ENCODE measurements at places on chromosomes 4 and X.

GRCh38 chr4:72975488-72975784 lies 94.1 kb downstream of the COX18 start:
- no peak for DNase-seq

- no peak for DNase-seq
Observed at GRCh38 chr4:3208826-3209225, 40.1 kb upstream of the MSANTD1 start.

GRCh38 chr4:39741401-39741800 lies 43.5 kb downstream of the UBE2K start:
- DNase-seq = no peak

- DNase-seq = no peak
Observed at GRCh38 chr4:122783301-122784215, 43.1 kb upstream of the FGF2 start.

DNA sequence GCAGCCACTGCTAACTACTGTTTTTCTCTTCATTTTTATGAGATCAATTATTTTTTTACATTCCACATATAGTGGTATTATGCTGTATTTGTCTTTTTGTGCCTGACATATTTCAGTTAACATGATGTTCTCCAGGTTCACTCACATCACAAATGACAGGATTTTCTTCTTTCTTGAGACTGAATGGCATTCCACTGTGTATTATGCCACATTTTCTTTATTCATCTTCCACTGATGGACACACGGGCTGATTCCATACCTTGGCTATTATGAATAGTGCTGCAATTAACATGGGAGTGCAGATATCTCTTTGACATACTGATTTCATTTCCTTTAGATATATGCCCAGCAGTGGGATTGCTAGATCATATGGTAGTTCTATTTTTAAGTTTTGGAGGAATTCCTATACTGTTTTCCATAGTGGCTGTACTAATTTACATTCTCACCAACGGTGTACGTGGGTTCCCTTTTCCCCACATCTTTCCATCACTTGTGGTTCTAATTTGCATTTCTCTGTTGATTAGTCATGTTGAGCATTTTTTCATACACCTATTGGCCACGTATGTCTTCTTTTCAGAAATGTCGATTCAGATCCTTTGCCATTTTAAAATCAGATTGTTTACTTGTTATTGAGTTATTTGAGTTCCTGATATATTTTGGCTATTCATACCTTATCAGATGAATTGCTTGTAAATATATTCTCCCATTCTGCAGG lies 14.9 kb upstream of the ZCCHC4 start:
- no peak for DNase-seq

DNA sequence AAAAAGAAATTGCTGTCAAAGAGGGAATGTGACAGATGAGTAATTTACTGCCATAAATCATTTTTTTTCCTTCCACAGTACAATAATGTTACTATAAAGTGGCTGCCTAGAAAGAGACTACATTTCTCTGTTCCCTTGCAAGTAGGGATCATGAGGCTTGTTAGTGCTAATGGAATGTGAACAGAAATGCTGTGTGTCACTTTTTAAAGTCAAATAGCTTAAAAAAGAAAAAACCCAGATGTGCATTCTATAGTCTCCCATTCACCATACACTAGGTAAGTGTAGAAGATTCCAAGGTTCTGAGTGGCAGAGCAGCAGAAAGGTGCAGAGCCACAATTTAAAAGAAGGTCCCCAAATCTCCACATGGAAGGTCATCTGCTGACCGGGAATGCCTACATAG lies 328.4 kb downstream of the CAMK2D start:
- DNase-seq = no peak

DNA sequence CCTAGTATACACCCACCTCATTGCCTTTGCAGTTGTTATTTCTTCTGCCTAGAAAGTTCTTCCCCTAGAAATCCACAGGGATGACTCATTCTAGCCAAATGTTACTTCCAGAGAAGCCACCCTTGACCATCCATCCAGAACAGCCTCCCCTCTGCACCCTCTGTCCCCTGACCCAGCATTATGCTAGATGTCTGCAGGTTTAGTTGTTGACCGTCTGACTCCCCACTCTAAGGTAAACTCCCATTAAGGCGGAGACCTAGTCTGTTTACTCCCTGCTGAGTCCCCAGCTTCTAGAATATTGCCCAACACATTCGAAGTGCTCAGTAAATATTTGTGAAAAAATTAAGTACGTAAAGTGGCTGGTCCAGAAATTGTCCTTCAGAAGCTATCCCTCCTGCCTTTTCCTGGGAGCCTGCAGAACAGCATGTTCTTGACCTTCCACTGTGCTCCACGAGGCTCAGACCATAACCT lies 11.0 kb downstream of the SRD5A3 start:
- DNase-seq = no peak

DNA sequence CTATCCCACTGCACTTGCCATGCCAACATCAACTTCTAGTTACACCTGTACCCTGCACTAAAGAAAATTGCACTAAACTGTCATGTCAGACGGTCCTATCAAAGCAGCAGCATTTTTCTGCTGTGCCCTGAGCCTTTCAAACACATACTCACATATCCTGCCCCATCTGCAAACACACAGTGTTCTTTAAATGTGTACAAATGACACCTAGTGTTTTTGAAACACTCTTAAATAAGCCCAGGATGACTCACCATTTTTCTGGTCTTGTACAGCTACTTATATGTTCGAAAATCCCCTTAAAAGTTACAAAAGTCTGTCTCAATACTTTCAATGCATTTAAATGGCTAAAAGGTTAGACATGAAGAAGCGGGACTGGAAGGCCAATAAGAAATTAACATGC lies 346.7 kb upstream of the PPARGC1A start:
- DNase-seq = no peak

DNA sequence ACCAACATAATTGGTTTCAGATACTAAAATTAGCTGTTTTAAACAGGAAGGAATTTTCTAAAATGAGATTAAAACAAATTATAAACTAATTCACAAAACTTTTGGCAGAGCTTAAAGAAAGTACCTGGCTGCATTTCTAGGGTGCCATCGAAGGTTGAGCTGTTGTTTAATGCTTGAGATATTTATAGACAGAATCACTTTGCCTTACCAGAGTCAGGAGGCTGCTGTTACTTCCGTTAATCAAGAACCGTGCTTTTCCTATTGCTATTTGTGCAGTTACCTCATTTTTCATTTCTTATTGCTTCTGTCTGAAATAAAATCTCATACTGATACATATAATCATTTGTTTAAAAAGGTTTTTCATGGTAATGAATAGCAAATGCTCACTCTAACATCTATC lies 242.9 kb downstream of the TECRL start:
- no peak for DNase-seq

DNA sequence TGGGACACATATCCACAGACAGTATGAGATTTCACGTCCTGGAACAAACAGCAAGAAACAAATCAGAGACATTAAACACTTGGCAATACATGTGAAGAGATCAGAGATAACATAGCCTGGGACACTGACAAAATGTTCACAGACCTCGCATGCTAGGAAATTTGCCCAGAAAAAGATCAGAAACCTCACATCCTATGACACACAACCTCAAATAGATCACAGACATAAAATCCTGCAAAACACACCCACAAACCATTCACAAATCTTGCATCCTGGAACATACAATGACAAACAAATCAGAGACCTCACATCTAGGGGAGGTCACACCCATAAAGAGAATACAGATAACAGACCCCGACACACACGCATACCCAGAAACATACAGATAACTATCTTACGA lies 18.0 kb downstream of the SUV39H1 start:
- DNase-seq = peak; percentile 57

GRCh38 chr4:40502934-40503333 lies 126.7 kb downstream of the RBM47 start:
- DNase-seq = no peak

DNA sequence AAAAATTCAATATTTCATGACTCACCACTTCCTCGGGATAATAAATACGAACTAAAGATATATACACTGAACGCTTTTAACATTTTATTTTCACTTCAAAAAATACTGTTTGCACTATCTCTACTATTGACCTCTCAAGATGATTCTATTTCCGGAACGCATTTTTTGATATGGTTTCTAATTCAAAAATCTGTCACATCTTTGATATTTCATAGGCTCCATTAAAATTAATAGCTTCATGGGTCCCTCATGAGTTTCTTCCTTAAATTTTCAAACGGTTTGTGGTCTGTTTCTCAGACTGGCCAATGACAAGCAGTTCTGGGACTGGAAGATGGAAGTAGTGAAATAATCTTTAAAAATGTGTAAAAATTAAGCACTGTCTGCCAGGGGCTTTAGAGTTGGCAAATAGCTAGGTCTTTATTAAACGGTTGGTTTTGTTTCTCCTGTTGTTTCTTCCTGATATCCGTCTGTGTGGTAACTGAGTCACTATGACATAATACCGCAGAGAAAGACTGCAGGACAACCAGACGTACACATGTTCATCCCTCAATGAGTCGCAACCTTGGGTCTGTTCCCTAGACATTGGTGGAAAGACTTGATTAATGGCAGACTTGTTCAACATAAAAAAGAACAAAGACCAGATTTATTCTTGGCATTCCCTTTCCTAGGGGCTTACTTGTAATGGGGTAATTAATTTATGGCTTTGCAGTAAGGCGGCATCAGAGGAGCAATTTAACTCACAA lies 133.8 kb downstream of the PALLD start:
- no peak for DNase-seq

DNA sequence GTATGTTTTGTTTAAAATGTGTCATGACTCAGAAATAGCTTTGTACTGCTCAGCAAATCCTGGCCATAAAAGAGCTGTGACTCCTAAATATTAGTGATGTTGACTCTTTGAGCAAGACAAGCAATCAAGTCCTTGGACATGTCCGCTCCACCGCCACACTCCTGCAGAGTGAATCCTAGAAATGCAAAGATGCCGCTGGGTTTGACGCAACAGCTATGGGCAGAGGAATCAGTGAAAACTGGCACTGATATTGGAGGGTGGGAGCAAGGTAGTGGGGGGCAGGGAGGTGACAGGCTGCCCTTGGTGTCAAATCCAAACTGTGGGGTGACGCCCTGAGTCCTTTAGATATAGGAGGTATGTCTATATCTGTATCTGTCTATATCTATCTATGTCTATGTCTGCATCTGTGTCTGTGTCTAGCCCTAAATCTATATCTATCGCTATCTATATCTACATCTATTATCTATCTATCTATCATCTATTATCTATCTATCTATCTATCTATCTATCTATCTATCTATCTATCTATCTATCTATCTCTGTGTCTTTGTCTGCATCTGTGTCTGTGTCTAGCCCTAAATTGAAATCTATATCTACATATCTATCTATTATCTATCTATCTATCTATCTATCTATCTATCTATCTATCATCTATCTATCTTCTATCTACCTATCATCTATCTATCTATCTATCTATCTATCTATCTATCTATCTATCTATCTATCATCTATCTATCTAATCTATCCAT lies 129.7 kb downstream of the CPE start:
- DNase-seq = no peak

DNA sequence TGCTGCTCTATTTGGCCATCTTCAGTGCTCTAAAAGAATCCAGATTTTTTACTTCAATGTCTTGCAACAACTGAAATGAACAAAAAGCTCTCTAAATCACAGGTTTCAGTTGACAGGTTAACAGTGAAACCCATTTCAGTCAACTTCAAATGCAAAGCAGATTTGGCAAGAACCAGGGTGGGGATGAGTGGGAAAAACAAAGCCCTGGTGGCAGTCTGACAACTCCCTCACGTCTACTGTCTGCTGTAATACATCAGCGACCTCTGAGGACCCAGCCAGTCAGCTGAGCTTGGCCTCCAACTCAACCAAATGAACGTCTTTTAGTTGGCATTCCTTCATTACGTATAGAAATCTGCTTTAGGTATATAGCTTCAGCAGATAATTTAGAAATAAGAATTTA lies 95.8 kb downstream of the COL25A1 start:
- DNase-seq = no peak

DNA sequence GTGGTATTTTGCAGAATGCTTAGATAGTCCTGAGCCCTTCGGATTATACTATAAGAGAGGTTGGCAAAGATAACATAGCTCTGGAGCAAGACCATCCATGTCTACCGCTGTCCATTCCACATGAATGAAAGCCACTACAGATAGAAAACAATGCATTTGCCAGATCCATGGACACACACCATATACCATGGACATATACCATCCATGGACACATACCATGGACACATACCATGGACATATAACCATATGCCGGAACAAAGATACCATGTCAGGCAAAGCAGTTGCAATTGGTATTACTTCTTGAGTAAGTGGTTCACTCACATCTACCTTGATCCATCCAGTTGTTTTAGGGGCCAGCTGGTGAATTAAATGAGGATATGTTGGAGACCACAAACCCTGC lies 53.2 kb upstream of the ATP6AP2 start:
- no peak for DNase-seq

- no peak for DNase-seq
Observed at GRCh38 chr4:152708796-152709195, 29.0 kb upstream of the TMEM154 start.

GRCh38 chrX:139920316-139920715 lies 12.5 kb downstream of the ATP11C start:
- DNase-seq = no peak

Measured in CD4-positive, alpha-beta T cell treated with Interleukin-15 for 4 hours (primary cell).